ENCODE measurements at places on chromosomes 12 and 14. TPM values are rescaled to one million over a fixed set of nuclear protein-coding genes. Genes with fewer than 3 reads are reported as not detected.

FOXM1 gene
- 1.5 TPM for total RNA-seq

SERPINA9 gene
- total RNA-seq = not detected

CCDC177 gene
- not detected for total RNA-seq

- no peak for DNase-seq
Measured at GRCh38 chr14:85115921-85116320, 414.0 kb upstream of the FLRT2 start.

GRCh38 chr12:30930641-30931040, 4.1 kb downstream of the TSPAN11 start:
- DNase-seq = no peak

DNA sequence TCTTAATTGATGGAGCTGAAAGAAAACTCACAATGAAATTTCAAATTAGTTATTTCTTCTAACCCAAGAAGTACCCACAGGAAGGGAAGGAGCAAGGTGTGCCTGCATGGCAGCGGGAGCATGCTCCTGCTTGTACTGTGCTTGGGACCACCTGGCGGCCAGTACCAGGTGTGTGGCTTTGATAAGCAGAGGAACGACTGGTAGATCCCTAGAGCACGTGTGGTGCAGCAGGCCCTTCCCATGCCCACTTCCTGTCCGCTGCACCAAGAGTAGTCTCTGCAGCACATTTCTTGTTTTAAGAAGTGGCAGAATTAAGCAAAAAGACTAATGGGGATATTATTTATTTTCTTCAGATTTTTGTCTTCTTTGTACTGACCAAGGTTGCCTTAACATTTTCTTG, 122.3 kb upstream of the ATF1 start:
- no peak for DNase-seq

GRCh38 chr14:77061630-77062257, 33.2 kb upstream of the IRF2BPL start:
- no peak for DNase-seq

DNA sequence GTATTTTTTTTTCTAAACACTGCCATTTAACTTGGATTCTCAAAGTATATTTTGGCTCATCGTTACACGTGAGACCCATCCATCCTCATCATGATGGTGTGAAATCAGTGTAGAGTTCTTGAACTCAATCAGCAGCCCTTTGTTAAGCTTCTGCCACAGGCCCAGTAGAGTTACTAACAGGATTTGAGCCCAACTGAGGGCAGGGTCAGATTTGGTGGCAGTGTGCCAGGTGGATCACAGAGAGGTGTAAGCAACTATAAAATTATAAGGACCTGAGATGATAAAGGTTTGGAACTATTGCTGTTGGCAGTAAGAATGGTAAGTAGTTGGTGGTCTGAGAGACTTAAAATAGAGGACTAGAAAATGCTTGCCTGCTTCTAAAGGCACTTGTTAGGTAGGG, 72.8 kb downstream of the RASSF8 start:
- no peak for DNase-seq

- DNase-seq = no peak
Measured at GRCh38 chr12:62917926-62918325, 17.0 kb downstream of the PPM1H start.

DNA sequence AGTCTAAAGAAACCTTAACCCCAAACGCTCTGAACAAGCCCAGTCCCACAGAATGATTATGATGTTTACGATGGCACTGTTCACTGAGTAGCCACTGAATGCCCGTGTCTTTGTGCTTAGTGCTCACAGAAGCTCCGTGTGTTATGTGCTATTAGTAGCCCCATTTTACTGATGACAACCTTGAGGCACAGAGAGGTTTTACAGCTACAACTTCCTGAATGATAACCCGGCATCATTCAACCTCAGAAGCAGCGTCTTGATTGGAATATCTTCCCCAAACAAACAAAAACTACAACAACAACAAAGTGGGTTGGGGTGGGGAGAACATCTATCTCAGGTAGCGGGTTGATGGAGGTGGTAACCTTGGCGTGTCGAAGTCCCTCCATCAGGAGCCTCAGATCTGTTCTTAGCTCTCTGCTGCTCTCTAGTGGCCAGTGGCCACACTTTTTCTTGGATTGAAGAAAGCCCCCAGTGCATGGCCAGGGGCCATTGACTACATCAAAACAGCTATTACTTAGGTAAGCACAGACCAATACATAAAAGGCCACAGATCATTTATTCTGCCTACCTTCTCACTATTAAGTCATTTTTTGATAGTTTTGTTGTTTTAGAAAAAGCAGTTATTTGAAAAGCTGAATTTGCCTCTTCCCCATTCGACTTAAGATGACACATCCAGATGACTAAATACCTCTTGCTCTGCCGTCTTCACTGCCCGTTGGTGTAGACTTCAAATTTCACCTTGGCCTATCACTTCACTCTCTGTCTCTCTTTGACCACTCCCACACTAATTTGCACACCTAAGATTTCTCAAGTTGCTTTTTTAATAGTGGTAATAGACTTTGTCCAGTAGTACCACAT, 376.9 kb downstream of the GALC start:
- no peak for DNase-seq

DNA sequence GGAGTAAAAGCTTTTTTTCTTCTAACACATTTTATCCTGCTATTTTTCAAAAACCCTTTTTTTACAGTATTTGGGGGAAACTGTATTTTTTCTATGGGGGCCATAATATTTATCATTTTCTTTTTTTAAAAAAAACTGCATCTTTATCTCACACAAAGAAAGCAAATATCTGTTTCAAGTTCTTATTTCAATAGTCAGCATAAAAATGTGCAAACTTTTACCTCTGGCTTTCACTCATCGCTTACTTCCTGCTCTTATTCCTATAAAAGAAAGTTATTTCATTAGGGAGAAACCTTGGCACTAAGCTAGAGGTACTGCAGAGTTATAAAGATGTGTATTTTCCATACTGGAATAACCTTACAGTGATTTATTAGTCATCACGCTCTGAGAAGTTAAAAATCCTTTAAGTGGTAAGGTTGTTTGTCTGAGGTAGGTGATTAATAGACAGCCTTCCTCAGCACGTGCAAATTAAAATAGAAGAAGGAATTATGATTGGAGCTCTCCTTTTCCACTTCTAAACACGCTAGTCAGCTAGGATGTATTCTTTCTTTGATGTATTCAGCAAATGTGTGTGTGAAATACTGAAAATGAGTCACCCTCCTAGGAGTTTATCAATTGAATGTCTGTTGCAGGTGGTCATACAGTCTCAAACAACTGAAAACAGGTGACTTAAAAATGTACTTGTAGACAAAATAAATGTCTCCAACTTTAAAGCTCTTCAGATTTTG, 461.0 kb downstream of the GXYLT1 start:
- DNase-seq = no peak

DNA sequence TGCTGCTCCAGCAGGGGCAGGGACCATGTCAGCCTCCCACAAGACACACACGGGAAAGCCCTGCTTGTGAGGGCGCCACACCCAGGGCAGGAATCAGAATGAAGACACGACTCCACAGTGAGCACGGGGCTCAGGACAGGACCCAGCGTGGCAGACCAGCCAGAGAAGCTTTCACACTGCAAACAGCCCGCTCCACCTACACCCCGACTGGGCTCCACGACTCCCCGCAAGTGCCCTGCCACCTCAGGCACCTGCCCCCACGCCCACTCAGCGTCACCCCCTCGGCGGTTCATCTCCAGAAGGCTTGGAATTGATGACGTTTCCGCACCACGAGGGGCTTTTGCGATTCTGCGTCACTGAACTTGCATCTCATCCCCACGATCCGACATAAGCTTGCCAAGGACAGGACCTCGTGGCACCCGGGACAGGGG, 91.1 kb downstream of the FBXL14 start:
- DNase-seq = no peak

DNA sequence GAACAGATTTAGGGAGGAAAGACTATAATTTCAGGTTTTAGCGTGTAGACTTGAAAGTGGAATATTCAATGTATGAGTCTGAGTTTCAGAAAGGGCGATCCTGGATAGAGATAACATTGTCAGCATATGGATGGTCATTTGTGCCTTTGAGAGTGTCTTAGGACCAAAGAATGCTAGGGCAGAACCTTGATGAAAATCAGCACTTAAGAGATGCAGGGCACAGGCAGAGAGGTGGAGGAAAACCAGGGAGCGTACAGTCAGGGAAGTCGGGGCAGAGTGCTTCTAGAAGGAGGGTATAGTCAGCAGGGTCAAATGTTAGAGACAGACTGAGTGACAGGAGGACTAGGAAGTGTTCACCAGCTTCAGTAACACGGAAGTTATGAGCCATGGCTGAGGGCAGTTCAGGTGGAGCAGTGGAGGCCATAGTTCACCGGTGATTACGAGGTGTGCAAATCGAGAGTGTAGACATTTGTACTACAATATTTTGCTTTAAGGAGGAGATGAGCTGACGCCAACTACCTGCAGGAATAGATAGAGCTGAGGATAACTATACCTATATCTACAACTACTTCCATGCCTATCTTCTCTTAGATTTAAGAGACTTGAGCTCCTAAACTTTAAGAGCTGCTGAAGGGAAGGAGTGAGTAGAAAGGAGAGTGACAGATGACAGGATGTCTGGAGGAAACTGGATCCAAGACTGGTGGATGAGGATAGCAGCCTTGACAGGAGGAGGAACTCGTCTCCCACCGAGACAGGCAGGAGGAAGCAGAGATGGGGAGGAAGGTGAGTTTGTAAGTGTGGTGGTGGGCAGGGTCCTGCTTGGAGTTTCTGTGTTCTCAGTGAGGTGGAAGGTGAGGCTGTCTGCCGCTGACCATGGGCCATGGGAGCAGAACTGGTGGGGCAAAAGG, 6.5 kb downstream of the CBLN3 start:
- no peak for DNase-seq
